Ascending aorta (tissue), 2 donors: ENCODE measurements at places on chromosomes 13 and 19.

- no peak for DNase-seq
These were observed 3.5 kb downstream of the ZSCAN5B start for GRCh38 chr19:56193981-56194640.

DNA sequence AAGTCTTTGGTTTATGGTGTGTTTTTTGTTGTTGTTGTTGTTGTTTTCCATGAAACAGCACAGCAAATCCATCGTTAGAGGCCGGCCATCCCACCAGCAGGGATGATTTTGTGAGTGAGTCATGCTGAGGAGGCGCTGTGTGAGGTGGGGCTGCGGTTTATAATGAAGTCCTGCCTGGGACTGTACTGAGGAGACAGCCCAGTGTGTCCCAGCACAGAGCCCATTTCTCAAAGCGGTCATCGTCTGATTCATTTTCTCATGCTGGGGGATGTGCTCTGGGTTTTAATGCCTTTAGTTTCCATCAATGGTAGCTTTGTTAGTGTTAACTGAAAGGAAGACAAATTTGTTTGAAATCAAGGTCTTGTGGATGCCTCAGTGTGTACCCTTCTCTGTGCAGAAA lies 129.3 kb upstream of the SERP2 start:
- no peak for DNase-seq

GRCh38 chr13:84200971-84201370 lies 318.7 kb upstream of the SLITRK1 start:
- no peak for DNase-seq

GRCh38 chr19:55273978-55274707 lies 5.8 kb downstream of the HSPBP1 start:
- no peak for DNase-seq

GRCh38 chr19:3176715-3177501 lies 1.7 kb upstream of the S1PR4 start:
- DNase-seq, result no peak

DNA sequence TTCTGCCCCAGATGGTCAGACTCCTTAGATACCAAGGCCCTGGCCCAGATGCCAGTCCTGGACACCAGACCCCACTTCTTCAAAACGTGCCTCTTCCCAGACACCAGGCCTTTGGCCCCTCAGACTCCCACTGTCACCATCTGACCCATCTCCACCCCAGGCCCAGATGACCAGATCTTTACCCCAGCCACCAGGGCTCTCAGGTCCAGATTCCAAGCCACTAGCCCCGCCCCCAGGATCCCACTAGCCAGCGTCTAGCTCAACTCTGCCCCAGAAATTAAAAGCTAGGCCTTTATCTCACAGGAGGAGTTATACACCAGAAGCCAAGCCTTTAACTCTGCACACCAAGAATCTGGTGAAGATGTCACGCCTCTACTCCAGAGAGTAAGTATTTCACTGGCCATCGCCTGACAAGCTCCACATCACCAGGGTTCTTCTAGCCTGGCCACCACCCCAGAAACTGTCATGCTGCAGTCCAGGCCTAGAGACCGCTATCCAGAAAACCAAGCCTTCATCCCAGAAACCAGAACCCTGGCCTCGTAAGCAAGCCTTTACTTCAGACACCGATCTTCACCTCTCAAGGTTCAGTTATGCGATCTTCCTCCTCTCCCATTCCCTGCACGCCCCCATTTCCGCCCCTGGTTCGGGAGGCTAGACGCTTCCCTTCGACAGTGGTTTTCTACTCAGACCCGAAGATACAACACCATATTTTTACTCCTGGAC lies 595 bp downstream of the XAB2 start:
- DNase-seq, result no peak

- DNase-seq, result no peak
These were observed 345.3 kb downstream of the TEX29 start for GRCh38 chr13:111665691-111666095.

DNA sequence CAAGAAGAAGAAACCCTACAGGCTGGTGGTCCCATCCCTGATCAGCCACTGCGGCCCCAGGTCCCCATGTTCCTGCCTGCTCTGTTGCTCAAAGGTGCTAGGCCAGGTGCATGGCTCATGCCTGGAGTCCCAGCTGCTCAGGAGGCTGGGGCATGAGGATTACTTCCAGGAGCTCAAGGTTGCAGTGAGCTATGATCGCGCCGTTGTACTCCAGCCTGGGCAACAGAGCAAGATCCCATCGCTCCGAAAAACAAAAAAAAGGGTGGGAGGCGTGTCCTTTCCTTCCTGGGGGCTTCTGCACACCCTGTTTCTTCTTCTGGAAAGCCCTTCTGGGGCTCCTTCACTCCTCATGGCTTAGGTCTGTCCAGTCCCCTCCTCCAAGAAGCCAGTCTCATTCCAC lies 11.9 kb upstream of the TINCR start:
- no peak for DNase-seq

GRCh38 chr13:37934339-37935191 lies 65.0 kb upstream of the TRPC4 start:
- no peak for DNase-seq

DNA sequence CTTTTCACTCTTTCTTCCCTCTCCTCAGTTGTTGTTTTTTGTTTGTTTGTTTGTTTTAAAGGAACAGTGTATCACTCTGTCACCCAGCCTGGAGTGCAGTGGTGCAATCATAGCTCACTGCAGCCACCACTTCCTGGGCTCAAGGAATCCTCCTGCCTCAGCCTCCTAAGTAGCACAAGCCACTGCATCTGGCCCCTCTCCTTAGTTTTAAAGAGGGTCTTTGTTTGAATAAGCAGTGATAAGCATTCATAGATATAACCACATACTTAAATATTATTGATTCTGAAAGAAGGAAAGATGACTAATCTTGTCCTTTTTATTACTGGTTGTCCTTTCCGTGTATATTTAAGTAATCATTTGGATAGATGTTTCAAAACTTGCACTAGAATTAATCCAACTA lies 26.7 kb downstream of the ERCC5 start:
- no peak for DNase-seq

DNA sequence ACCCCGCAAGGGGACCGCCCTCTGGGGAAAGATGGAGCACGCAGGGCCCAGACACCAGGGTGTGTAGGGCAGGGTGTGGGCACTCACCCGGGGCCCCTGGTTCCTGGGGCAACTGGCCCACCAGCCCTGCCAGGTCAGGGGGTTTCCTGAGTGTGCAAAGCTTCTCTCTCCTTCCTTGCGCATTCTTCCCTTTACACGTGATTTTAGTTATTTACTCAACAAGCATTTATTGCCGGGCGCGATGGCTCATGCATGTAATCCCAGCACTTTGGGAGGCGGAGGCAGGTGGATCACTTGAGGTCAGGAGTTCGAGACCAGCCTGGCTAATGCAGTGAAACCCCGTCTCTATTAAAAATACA lies 20.4 kb downstream of the PRR36 start:
- no peak for DNase-seq

- DNase-seq, result no peak
These were observed 247.7 kb downstream of the SLITRK1 start for GRCh38 chr13:83634601-83635000.

GRCh38 chr13:78632996-78633395 lies 26.0 kb downstream of the OBI1 start:
- DNase-seq, result no peak

DNA sequence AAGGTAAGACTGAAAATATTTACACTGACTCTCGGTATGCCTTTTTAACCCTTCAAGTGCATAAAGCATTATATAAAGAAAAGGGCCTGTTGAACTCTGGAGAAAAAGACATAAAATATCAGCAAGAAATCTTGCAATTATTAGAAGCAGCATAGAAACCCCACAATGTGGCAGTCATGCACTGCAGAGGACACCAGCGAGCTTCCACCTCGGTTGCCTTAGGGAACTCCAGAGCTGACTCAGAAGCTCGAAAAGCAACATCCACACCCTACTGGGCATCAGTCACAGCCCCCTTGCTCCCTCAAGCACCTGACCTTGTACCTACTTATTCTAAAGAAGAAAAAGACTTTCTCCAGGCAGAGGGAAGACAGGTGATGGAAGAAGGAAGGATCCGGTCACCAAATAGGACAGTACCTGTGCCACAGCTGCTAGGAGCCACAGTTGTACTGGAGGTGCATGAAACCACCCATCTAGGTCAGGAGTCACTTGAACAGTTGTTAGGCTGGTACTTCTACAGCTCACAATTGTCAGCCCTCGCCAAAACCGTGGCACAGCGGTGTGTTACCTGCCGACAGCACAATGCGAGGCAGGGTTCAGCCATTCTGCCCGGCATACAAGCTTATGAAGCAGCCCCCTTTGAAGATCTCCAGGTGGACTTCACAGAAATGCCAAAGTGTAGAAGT lies 2.9 kb downstream of the ZNF816 start:
- no peak for DNase-seq

DNA sequence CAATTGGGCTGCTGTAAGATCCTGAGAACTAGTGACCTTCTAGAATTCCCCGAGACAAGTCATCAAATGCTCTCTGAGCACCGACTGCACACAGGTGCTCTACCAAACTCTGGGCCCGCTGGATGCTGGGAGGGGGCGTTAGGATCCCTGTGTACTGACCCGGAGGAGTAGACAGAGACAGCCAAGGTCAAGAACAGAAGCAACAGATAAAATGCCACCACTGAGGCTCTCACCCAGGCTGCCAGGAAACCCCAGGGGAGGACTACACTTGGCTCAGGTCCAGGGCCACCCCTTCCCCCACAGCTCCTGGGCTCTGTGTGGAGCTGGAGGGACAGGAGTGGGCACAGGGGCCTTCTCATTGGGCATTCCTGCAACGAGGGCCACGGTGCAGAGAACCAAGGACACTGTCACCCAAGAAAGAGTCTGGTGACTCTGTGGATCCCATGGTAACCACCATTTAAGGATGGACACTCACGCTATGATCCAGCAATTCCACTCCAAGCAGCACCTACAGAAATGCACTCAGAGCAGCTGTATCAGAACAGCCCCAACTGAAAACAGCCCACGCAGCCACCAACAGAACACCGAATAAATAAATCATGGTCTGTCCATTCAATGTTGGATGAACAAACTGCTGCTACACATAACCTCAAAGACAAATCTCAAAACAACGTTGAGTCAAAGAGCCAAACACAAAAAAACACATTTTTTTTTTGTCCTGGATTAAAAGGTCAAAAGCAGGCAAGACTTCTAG lies 16.8 kb upstream of the SLC35E1 start:
- no peak for DNase-seq

DNA sequence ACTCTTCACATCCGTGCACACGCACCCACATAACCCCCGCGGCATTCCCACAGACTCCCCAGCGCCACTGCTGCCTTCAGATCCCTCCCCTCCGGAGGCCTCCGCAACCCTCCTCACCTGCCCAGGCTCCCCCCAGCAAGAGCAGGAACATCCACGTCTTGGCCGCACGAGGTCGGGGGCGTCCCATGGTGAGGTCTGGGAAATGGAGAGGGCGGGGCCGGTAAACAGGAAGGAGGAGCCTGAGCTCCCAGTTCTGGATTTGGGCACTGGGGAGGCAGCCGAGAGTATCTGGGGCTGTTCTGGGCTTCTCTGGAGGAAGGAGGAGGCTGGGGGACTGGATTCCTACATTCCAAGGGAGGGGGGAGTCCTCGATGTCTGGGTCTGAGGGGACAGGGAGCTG lies 423 bp downstream of the KLK8 start:
- no peak for DNase-seq

GRCh38 chr19:4224470-4224869 lies 4.9 kb upstream of the EBI3 start:
- DNase-seq, result no peak

GRCh38 chr13:30802953-30803478 lies 67.7 kb downstream of the ALOX5AP start:
- DNase-seq, result peak; percentile 95

GRCh38 chr13:60571571-60571970 lies 174.6 kb downstream of the TDRD3 start:
- no peak for DNase-seq

- DNase-seq, result no peak
These were observed 212.8 kb upstream of the KLF12 start for GRCh38 chr13:74346960-74347359.

GRCh38 chr13:83325125-83325853 lies 557.0 kb downstream of the SLITRK1 start:
- DNase-seq, result no peak

DNA sequence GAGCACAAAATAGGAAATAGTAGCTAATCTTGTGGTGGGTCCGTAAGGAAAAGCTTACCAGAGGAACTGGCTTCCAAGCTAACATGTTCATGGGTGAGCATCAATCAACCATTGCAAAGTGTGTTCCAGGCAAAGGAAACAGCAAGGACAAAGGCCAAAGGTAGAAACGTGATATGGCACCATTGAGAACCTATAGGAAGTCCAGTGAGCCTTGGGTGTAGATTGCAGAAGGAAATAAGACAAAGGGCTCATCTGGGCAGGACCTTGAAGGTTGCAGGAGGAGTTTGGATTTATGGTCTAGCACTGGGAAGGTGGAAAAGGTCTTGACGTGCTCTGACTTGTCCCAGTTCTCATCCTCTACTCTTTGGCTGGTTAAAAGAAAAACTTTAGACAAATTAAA lies 22.3 kb downstream of the CYP2B6 start:
- DNase-seq, result no peak

GRCh38 chr13:99305158-99305557 lies 2.0 kb downstream of the GPR183 start:
- no peak for DNase-seq

DNA sequence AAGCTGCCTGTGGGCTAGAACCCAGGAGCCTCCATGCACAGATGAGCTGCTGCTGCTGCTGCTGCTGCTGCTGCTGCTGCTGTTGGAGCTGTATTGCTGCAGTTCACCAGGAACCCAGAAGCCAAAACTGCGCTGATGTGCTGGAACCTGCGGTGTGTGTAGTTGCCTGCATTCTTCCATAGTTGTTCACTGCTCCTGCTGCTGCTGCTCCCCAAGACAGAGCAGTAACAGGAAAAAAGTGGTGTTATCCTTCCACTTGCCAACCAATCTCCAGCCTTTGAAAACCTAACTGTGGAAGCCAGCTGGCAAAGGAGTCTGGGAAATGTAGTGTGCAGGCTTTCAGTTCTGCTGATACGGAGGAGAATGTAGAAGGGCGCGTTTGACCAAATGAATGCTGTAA lies 37.9 kb downstream of the ARHGAP35 start:
- peak; percentile 74 for DNase-seq

DNA sequence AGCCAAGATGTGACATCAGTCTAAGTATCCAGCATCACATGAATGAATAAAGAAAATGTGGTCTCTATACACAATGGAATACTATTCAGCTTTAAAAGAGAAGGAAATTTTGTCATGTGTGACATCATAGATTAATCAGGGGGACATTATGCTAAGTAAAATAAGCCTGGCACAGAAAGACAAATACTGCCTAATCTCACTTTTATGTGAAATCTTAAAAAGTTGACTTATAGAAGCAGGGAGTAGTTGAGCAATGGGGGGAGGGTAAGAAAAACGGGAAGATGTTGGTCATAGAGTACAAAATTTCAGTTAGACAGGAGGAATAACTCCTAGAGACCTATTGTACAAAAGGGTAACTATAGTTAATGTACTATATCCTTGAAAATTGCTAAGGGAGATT lies 10.4 kb upstream of the LCP1 start:
- no peak for DNase-seq
